ENCODE measurements at places on chromosomes 12 and 14.

- no peak for DNase-seq
Measured at GRCh38 chr12:107660235-107660634, 25.4 kb upstream of the PWP1 start.

- DNase-seq = peak; percentile 99
Measured at GRCh38 chr12:124774462-124775167, 89.0 kb downstream of the SCARB1 start.

- DNase-seq = no peak
Measured at GRCh38 chr12:56126732-56127239, 1.3 kb upstream of the ESYT1 start.

- peak; percentile 37 for DNase-seq
Measured at GRCh38 chr14:93285044-93285443, 47.8 kb downstream of the BTBD7 start.

- no peak for DNase-seq
Measured at GRCh38 chr14:71588576-71589215, 343.5 kb upstream of the RGS6 start.

Measured in fibroblast of upper back skin (primary cell).